ENCODE measurements at places on chromosomes 3 and 15.
A peak's percentile ranks its signal among the peaks of the same experiment; 100 is the strongest.

DNA sequence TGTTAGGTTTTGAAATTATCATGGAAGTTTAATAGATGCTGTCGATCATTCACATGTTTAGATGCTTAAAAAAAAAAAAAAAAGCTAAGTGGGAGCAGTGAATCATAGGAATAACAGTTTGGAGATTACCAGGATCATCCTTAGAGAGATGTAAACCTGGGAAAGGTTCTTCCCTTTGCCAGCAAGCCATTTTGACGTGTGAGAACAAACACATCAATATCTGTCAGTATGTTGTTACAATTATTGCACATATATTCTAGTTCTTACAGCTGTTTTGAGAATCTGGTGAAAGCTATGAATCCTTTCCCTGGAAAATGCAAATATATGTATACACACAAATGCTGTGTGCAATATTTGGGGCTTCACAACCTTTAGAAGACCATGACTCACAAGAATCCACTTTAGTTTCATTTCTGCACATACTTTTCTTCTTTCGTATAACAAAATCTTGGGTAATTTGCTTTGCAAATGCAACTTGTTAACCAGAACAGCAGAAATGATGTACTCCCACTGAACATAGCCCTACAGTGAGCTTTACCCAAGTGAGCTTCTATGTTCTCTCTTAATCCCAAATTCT lies 12.0 kb downstream of the NFKBIZ start:
- no peak for DNase-seq

- DNase-seq: no peak
Observed at GRCh38 chr15:43527802-43528541, 10.6 kb downstream of the MAP1A start.

DNA sequence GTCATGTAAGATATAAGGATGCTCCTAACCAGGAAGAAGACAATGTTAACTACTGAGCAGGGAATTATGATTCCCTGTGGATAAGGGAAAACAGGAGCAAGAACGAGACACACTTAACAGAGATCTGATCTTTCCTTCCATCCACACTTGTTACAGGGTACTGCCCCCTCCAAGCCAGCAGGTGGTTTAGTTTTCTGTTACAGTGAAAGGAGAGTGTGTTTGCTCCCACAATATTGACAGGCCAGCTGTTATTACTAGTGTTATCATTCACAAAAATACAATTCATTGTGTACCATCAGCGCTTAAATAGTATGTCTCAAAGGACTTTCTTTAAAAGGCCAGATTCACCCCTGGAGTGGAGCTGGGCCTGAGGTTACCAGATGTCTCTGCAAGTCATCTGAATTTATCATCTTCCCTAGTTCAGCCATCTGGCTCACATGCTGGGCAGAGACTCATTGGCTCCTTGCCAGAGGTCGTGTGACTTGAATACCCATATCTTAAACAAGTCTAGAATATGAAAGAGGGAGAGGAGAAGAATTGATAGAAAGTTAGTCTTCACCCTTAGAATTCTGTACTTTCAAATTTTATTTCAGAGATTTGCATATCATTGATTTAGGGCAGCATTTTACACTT lies 16.8 kb upstream of the FMN1 start:
- no peak for DNase-seq

GRCh38 chr15:25739687-25740121 lies 123.4 kb downstream of the ATP10A start:
- peak; percentile 33 for DNase-seq

GRCh38 chr3:46898321-46899150 lies 21.0 kb downstream of the PTH1R start:
- no peak for DNase-seq

Measured in fibroblast of lung (primary cell).